Activated gamma-delta T cell (primary cell): ENCODE measurements at places on chromosomes 12 and 14.

GRCh38 chr12:2323532-2324255 lies 270.9 kb downstream of the CACNA1C start:
- no peak for DNase-seq

- no peak for DNase-seq
Observed at GRCh38 chr12:20368651-20369304, 441 bp downstream of the PDE3A start.

DNA sequence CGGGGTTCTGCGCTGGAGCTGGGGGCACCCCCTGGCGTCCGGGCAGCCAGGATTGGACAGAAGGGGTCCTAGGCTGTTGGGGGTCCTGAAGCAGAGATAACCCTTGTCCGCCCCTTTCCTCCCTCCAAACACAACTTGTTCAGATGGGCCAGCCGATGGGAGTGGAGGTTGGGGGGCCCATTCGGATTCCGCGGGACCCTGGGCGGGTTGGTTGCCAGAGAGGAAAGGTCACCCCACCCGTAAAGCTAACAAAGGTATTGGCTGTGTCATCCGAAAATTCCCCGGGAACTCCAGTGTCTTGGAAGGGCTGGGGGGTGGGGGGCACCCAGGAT lies 1.3 kb downstream of the FAM222A start:
- no peak for DNase-seq

- no peak for DNase-seq
Observed at GRCh38 chr14:40188006-40188405, 755.8 kb upstream of the FBXO33 start.

DNA sequence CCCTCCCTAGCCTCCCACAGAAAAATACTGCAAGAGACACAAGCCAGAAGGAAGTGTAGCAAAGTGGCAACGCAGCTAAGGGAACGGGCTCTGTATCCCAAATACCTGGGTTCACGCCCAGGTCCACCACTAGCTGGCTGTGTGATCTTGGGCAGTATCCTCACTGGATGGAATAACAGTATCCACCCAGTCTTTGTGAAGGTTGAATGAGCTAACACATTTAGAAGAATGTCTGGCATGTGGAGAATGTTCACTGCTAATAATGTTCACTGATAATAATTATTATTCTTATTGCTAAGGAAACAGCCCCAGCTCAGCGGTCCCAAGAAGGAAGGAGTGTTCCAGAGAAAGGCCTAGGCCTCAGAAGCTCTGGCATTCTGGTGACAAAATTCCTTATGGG lies 70.9 kb downstream of the VWF start:
- no peak for DNase-seq

GRCh38 chr12:110849748-110850403 lies 3.1 kb downstream of the CCDC63 start:
- no peak for DNase-seq

DNA sequence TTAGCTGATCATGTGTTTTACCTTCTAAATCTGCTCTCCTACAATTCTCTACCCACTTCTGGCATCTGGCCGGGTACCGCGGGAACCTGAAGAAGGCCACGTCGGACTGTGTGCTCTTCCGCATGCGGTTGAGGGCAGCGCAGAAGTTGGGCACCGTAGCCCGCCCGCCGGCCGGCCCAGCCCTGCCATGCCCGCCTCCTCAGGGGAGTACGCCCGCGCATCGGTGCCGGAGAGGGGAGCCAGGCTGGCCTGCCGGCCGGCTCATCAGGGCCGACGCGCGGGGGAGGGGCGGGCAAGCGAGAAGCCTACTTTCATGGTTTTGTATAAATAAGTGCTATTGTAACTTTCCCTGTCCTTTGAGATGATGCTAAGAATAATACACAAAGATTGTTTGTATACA lies 19.9 kb upstream of the ADAMTS20 start:
- DNase-seq: no peak
